ENCODE measurements at places on chromosomes 13 and 19.

DNA sequence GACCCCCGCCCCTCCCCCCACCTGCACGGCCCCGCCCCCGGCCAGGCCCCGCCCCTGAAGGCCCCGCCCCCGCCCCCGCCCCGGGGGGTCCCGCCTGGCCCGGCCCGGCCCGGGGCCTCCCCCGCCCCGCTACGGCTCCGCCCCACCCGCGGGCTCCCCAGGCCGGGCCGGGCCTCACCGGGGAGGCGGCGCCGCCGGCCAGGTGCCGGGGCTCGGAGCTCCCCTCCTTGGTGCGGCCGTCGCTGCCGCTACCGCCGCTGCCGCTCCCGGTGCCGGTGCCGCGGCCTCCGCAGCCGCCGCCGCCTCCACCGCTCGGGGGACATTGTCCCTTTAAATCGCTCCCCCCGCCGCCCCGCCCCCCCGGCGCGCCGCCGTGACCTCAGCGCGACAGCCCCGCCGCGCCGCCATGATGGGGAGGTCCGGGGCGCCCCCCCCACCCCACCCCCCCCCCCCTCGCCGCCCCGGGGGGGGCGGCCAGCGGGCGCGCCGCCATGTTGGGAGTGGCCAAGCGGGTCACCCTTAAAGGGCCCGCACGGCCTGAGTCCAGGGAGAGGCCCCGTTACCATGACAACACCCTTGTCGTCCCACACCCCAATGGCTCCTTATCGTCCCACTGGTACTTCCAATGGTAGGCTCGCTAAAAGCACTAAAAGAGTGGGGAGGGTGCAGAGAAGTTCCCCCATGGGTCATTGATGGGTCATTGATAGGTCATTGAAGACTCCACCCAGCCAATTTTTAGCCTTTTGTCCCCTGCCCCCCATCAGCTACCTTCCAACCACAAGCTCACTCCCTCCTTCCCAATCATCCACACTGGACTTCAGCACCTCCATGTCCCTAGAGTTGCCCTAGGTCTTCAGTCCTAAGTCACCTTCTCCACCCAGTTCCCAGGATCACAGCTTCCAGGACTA is at the start of gene WIZ:
WIZ (minus strand) TSS at position 337 of the 908 bp plus-strand sequence. CDS start 1,649 bp downstream, outside the sequence.
- DNase-seq: peak; percentile 81

DNA sequence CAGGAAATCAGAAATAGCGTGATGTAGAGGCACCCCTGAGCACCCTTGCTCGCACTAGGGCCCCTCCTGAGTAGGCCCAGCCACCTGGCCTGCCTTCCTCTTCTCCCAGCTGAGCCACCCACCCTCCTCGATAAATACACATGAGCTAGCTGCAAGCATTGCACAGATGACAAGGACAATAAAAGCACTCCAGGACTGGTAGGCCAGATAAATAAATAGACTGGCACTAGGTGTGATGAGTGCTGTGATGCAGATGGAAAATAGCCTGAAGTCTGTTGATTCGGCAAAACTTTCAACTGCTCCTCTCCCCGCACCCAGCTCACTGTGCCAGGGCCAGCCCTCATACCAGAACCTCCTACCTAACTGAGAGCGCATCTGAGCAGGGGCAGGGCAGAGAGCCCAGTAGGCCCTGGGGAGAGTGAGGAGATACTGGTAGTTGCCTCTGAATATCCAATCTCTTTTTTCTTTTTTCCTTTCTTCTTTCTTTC is 54.5 kb upstream of the GPI start:
- DNase-seq: no peak

GRCh38 chr13:30810261-30810701 is 74.9 kb downstream of the ALOX5AP start:
- DNase-seq: no peak

DNA sequence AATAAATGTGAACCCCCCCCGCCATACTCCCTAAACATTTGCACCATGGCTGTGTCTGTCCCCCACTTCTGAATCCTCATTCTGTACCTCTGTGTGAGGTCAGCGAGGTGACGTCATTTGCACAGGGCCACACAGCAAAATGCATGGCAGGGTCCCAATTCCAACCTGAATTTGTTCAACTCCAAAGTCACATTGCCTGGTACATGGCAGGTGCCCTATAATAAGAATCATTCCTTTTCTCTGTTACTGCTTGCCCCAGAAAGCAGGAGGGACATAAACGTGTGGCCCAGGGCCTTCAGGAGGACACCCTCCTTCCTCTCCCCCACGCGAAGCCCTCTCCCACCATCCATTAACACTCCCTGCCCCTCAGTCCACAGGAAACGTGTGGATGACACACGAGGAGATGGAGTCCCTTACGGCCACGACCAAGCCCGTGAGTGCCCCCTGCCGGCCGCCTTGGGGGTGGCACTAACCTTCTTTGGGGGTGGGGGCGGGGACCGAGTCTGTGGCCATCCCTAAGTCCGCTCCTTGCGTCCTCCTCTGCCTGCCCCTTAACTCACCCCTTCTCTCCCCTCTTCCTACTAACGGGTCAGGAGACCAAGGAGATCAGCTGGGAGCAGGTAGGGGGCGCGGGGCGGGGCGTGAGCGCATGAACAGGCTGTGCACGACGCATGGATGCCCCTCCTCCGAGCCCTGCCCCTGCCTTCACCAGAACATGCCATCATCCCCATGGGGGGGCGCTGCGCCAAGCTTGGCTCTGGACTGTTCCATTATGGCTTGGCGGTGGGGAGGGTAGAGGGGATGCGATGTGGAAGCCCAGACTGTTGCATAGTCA is 9.4 kb downstream of the HRC start:
- peak; percentile 59 for DNase-seq
